Right atrium auricular region (tissue), 2 donors: ENCODE measurements at places on chromosomes 3 and 15. TPM values are rescaled to one million over a fixed set of nuclear protein-coding genes. Genes with fewer than 3 reads are reported as not detected.

Gene TIGIT
- 0.67 TPM for total RNA-seq

Gene DNASE1L3
- total RNA-seq, result 11.5 TPM

Gene ANKRD34C
- total RNA-seq, result not detected

Gene SHC4
- total RNA-seq, result 4.9 TPM

Gene LRRC15
- 0.08 TPM for total RNA-seq

Gene ALDH1A3
- total RNA-seq, result 19.7 TPM

Gene PDCD7
- 8.9 TPM for total RNA-seq

Gene MOBP
- 0.20 TPM for total RNA-seq

Gene CLEC3B
- 138 TPM for total RNA-seq

Gene RASGRF1
- 1.0 TPM for total RNA-seq

Gene CGNL1
- 16.4 TPM for total RNA-seq
